ENCODE measurements at places on chromosomes 6 and 20. TPM values are rescaled to one million over a fixed set of nuclear protein-coding genes. Genes with fewer than 3 reads are reported as not detected.

DNA sequence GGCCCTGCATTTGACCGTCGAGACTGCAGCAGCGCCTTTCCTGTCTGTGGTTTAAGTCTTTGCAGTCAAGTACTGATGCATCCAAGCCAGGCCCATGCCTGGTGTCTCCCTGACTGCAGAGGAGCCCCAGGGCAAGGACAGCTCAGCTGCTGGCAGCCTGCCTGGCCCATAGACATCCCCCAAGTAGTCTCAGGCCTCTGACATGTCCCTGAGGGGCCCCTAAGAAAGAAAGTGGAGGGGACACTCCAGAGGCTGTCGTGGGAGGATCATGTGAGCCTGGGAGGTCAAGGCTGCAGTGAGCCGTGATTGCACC lies 18.0 kb downstream of the HRH3 start:
- no peak for DNase-seq

DNA sequence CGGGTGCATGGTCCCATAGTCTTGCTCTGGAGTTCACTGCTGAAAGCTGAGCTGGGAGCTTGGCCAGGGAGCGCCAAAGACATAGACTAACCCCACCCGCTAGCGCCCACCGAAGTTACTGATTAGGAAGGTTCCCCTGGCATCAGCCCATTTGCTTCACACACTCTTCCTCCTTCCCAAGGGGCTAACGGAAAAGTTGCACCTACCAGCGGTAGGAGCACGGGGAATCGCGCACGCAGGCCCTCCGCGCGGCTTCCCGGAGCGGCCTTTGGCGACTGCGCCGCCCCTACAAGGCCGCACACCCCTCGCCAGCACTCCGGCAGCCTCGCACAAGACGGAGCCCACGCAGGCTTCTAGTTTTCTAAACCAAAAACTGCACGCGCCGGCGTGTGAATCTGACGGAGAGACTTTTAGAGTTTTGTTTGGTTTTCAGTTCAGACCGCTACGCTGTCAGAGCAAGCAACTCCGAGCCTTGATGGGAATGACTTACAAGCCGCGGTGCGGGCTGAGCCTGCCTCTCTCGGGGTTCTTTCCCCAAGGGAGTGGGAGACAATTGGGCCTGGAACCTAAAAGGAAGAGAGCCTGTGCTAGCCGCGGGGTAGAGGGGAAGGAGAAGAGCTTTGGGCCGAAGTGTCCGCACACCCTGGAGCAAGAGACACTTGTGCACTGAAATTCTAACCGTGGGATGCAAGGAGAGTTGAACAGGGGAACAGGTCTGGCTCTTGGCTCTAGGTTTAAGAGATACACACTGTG lies 891 bp upstream of the POU3F2 start:
- peak; percentile 32 for DNase-seq

DNA sequence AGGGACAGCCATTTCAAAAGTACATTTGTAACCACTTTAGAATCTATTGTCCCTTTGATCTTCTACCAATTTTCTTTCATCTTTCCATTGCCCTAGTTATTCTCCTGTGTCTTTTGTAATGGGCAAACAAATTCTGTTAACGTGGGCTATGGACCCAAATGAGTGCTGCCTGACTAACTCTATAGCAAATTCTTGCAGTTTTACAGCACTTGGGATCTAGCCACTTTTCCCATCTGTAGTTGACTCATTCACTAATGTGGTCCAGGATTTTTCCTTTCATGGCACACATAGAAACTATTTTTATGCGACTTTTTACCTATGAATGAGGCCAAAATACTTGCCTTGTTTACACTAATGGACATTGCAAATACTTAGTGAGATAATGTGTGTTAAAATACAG lies 52.0 kb downstream of the GRIK2 start:
- peak; percentile 70 for DNase-seq

GRCh38 chr6:84062519-84063154 lies 29.1 kb downstream of the MRAP2 start:
- no peak for DNase-seq

Gene NOTCH4
- 1.1 TPM for total RNA-seq

Gene C4B
- total RNA-seq: 4.1 TPM

DNA sequence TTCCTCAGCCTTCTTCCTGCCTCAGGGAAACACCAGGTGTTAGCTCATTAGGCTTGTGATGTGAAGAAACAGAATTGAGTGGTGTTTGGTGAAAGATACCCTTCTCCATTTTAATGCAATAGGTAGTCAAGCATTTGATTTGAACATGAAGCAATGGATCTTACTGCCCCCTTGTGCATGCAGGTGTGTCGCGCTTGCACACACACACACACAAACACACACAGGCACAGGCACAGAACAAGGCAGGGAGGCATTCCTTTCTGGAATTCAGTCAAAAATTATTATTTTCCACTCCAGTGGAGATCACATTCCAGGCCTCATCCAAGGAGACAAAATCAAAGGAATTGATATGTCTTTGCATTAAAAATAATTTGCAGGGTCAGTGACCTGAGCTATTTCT lies 667.0 kb upstream of the MARCKS start:
- DNase-seq: no peak

- DNase-seq: peak; percentile 80
Observed at GRCh38 chr6:84150705-84151104, 76.7 kb downstream of the CEP162 start.

DNA sequence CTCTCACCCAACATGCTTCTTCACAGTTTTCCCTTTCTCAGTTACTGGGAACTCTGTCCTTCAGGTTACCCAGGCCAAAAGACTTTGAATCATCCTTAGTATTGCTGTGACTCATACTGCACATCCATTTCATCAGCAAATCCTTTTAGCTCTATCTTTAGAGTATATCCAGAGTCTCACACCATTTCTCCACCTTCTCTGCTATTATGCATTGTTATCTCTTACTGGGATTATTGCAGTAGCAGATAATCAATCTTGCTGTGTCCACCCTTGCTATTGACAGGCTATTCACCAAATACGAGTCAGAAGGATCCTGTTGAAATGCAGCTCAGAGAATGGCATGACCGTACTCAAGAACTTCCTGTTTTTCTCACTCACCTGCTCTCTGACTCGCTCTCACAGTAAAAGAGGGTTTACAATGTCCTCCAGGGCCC lies 57.3 kb downstream of the BCKDHB start:
- peak; percentile 83 for DNase-seq

Gene SLC17A4
- not detected for total RNA-seq

DNA sequence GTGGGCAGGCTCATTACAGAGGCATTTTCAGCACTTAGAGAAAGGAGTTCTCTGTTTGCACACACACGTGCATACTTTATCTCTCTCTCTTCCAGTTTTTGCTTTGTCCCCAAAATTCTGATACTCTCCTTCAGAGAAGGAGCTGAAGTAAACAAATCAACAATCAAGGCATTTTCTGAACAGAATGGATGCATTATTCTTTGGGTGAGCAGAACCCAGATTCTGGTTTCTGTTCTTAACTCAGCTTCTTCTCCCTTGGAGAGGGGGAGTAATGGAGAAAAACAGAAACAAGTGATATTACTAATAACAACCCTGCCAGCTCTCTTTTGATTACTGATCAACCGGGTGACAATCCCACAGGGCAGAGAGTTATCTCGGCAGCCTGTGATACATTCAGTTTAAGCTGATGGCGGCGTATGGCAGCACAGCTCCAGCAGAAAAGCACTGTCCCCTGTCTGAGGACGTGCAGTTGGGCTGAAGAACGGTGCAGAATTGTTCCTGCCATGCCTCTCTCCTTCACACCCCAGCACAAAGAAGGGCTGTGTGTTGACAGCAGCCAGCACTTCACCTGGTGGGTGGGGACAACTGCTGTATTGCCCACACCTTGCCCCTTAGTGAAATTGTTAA lies 47.3 kb upstream of the SASH1 start:
- DNase-seq: no peak

- DNase-seq: no peak
Observed at GRCh38 chr6:157603314-157603940, 219.6 kb upstream of the SNX9 start.

- no peak for DNase-seq
Observed at GRCh38 chr6:149031201-149031858, 284.5 kb downstream of the UST start.

Gene CST2
- not detected for total RNA-seq

- no peak for DNase-seq
Observed at GRCh38 chr6:84242265-84242664, 14.8 kb upstream of the CEP162 start.

Gene TMEM200A
- total RNA-seq: 61.5 TPM

Gene RAD21L1
- not detected for total RNA-seq

Gene BACH2
- total RNA-seq: 0.65 TPM

DNA sequence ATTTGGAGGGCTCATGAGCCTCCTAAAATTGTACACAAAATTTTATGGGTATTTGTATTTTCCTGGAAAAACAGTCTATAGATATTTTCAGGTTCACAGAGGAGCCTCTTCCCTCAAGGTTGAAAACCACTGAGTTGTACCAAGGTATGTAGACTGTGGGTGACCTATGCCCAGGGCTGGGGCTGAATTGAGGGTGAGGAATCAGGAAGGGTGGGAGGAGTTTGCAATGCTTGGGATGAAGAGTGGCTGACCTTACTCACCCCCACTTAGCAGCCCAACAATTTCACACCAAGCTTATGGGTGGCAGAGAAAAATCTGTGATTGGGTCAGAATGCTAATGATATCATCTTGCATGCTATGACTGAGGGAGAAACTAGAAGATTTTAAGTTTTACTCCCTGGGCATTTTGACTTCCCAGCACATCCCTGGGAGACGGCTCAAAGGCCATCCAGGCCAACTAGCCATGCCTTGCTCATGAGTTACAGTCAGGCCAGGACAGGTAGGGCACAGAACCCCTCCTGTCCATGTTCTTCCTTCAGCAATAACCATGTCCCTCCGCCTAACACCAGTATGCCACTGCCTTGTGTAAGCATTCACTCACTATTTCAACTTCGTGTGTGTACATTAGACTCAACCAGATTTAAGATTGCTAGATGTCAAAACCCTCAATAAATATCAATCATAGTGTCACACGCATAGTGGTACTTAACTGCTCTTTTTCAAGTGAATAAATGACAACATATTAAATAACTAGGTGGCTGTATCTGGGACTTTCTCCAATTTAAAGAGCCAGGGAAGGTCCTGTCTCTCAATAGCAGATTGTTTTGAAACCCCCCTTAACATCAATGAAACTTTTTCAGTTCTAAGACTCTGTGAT lies 16.6 kb downstream of the ADTRP start:
- no peak for DNase-seq

Gene WFDC12
- not detected for total RNA-seq

- DNase-seq: no peak
Observed at GRCh38 chr20:60219984-60220562, 261.9 kb downstream of the CDH26 start.

Gene HDGFL1
- not detected for total RNA-seq

Gene BPI
- 1.4 TPM for total RNA-seq

Gene MCHR2
- total RNA-seq: not detected

Gene CGA
- not detected for total RNA-seq

DNA sequence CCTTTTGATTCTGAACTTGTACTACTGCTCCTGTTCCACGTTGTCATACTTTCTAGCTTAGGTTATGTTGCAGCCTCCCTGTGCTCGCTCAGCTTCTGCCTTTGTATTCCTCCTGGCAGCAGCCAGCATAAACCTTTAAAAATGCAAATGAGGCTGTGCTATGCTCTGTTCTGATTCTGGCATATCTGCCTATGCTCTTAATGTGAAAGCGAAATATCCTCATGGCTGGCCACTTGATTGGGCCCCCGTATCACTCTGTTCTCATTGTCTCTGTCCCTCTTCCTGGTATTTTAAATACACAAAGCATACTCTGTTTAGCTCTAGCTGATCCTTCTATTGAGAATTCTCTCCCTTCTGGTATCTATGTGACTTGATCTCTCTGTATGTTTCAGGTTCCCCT lies 139.0 kb downstream of the JARID2 start:
- no peak for DNase-seq

Gene NOX3
- total RNA-seq: not detected

GRCh38 chr20:2227861-2228260 lies 67.9 kb upstream of the TGM3 start:
- no peak for DNase-seq

Gene CPXM1
- total RNA-seq: 3.8 TPM

Gene MLN
- not detected for total RNA-seq

- no peak for DNase-seq
Observed at GRCh38 chr20:56157530-56158203, 90.9 kb upstream of the MC3R start.

- DNase-seq: peak; percentile 43
Observed at GRCh38 chr6:27720607-27721580, 191.3 kb downstream of the OR2B2 start.

GRCh38 chr20:40617594-40617993 lies 71.4 kb downstream of the MAFB start:
- DNase-seq: no peak

DNA sequence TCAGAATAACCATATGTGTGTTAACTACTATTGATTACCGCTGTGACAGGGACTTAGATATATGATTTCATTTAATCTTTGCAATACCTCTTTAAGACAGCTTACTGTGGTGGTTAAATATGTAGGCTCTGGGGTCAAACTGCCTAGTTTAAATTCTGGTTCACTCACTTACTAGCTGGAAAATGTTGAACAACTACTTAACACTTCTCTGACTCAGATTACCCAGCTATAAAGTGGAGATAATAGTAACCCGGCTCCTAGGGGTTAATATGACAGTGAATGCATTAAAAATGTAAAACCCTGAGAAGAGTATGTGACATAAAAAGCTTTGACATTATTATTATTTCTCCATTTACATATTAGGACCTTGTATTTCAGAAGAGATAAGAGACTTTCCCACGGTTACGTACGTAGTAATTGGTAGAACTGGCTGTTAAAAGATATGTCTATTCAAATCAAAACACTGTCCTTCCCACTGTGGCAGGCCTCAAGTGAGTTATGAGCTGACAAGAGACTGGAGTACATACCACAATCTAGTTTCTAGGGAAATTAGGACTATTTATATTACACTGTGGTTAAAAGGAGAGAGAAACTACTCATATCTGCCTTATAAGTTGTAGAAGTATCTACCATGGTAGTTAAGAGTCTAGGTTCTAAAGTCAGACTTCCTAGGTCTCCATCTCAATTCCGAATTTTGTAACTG lies 4.4 kb upstream of the PLCB1 start:
- no peak for DNase-seq

DNA sequence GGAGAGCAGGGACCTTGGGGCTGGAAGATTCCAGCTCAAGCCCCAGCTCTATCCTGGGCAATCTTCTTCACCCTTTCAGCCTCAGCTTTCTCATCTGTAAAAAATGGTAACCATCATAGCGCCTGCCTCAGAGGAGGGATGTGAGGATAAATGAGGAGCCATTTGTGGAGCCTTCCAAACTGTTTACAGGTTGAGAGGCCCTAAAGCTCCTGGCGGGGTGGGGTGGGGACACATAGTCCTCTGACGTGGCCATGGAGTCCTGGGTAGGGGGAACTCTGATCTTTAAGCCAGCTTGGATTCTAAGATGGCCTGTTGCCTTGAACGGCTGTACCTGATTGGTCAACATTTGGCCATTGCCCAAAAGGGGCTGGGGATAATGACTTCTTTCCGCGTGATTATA lies 111.1 kb downstream of the TOX2 start:
- no peak for DNase-seq

- no peak for DNase-seq
Observed at GRCh38 chr6:139016337-139017213, 12.0 kb upstream of the ABRACL start.

- DNase-seq: no peak
Observed at GRCh38 chr20:19652591-19653026, 105.4 kb upstream of the RIN2 start.

- DNase-seq: no peak
Observed at GRCh38 chr6:44131892-44132291, 4.5 kb downstream of the TMEM63B start.

Measured in fibroblast of the aortic adventitia (primary cell).